ENCODE measurements at places on chromosomes 7 and 10.

DNA sequence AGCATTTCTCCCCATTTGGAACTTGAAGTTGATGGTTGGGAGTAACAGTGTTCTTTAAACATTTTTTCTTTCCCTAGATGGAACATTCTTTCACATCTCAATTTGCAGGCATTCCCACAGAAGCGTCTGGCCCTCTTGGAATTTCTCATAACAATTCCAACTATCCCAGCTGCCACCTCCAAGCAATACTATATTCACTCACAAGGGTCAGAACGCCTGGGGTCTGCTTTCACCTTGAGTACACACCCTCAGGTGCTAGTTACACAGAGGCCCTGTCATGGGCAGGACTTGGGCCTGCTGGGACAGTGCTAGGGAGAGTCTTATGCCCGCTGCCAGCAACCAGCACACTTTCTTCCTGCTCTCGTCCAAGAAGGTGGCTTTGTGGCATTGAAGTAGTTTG, 136.5 kb downstream of the JCAD start:
- no peak for DNase-seq

GRCh38 chr10:107800061-107800460, 635.6 kb upstream of the SORCS1 start:
- no peak for DNase-seq

GRCh38 chr10:127027786-127028185, 122.6 kb downstream of the DOCK1 start:
- no peak for DNase-seq

GRCh38 chr7:69768986-69769595, 170.8 kb downstream of the AUTS2 start:
- no peak for DNase-seq

DNA sequence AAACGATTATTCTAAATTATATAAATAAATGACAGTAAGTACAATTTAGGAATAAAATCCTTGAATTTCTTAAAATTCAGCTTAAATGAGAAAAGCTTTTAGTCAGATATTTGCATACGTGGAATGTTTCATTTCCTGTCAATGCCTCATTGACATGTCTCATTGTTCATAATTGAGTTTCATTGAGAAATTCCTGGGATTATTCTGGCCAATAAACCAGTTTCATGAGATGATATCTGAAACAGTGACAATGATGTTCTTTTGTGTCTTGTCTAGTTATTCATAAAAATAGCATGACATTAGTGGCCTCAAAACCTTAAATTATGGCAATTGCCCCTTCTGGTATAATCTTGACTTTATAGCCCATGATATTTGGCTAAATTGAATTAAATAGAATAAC, 95.8 kb downstream of the DKK1 start:
- DNase-seq: no peak

DNA sequence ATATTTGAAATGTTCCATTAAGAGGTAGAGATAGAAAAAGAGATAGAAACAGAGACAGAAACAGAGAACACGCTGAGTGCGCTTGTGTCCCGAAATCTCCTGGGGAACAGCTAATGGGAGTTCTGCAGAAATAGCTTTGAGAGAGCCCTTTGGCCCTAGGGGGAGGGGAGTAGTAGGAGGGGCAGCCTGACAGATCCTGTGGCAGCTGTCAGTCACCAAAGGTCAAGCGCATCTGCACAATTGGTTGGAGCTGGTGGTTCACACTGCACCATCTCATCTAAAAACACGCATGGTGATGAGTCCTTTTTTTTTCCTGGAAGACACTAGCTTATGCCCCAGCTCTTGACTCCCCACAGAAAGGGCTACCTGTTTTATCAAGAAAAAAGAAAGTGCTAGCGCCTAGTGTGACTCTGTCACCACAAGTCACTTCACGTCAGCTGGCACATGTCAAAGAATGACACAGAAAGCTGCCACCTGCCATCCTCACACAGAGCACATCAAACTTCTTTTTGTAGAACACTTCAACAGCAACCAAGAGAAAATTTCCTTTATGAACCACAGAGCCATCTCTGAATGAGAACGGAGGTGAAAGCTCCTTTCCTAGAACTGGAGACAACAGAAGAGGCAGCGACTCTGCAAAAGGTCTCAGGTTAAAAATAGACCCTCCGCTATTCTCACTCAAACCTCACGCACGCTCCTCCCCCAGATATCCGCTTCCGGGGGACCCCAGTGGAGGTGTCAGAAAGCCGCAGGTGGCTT, 125.7 kb downstream of the GFRA1 start:
- DNase-seq: no peak

DNA sequence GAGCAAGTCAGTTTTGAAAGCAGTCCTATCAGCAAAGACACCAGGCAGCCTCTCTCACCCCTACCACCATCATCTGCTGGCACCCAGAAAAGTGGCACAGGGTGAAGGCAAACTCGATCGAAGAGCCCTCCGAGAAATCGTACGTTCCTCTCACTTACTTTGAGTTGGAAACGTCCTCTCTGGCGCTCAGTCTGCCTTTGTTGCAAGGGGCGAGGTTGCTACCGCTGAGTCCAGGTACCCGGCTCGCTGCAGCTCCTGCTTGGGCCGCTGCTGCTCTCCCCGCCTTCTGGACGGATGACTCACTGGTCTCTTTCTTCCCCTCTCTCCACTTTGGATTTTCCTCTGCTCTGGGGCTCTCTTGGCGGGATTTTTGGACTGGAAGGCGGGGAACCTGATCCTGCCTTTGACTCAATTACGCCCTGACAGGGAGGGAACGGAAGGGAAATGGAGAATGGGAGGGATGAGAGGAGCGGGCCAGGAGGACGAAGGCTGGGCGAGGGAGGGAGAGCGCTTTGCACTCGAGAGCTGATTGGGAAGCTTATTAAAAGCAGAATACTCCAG, at the start of gene PTN:
TSS of gene PTN (minus strand) at position 453 of the 561 bp plus-strand sequence. CDS start 88,760 bp downstream, outside the sequence.
- no peak for DNase-seq

- DNase-seq: no peak
Measured at GRCh38 chr7:98177553-98177952, 33.7 kb upstream of the BHLHA15 start.

- DNase-seq: no peak
Measured at GRCh38 chr7:39825401-39825980, 124.6 kb upstream of the CDK13 start.

DNA sequence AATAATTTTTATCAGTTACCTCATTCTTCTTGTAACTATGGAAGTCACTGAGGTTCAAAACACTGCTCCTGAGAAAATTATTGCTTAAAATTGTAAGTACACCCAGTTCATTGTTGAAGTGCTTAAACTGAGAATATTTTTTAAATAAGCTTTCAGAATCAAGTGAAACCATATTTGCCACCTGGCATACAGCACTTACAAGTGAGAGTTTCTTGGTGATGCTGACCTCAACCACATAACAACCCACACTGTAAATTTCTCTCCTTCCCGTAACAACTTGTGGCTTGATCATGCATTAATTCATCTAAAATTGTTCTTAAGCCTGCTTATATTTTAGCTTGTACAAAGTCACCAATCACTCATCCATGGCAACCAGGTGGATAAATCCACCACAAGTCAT, 34.0 kb downstream of the IMMP2L start:
- DNase-seq: no peak

DNA sequence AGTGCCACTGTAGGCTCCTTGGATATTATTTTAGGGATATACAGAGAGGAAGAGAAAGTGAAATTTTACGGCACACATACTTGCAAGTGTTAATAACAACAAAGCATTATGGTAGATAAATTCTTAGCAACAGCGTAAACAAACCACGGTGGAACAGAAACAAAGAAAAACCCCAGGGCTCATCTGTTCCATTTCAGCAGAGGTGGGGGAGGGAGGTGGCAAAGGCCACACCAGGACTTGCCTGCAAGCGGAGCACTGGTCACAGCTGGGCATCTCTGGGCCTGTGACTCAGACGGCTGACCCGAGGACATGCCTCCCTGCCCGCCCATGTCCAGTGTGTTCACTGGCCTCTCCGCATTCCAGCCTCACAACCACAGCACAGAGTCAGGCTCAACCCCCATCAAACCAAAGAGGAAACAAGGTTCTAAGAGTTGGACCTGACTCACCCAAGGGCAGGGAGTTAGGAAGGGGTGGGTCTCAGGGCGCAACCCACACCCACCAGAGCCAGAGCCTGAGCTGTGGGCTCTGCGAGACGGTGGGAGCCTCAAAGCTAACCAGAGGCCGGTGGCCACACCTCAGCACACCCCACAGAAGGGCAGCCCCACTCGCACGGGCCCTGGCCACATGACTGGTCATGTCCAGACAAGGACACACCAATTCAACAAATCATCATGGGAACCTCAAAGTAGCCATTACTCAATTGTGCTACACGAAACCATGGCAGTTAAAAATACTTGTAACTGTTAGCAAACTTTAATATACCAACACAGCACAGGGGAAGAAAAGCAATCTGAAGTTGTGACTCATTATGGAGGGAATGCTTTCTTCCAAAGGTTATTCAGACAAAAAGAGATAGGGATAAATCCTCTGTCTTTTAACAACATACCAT, 10.7 kb downstream of the ESYT2 start:
- no peak for DNase-seq

DNA sequence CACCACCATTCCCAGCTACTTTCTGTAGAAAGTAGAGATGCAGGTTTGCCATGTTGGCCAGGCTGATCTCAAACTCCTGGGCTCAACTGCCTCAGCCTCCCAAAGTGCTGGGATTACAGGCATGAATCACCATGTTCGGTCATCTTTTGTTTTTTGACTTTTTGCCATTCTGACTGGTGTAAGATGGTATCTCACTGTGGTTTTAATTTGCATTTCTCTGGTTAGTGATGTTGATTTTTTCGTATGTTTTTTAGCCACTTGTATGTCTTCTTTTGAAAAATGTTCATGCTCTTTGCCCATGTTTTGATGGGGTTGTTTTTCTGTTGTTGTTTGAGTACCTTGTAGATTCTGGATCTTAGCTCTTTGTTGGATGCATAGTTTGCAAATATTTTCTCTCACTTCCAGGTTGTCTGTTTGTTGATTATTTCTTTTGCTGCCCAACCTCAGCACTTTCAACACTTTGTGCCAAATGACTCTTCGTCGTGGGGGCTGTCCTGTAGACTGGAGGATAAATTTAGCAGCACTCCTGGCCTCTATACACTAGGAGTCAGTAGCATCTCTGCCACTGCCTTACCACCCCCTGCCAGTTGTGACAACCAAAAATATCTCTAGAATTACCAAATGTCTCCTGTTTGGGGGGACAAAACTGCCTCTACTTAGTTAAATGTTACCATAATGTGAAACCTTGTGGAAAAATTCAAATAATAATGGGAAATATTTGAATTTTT, 6.5 kb upstream of the CPED1 start:
- no peak for DNase-seq

DNA sequence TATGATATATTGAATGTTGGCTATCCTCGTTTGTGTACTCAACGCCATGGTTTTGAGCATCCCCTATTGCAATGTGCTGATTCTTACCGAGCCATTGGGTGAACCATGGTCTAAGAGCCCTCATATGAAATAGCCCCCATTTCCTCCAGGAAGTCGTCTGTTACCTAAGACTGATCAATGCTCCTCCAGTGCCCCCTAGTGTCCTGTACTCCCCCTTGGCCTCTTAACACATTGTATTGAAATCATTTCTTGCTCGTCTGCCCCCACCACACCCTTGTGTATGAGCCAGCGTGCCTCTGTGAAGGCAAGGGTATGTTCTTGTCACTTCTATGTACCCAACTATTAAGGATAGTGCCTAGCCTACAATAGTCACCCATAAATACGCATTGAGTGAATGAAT, 11.2 kb upstream of the SLC35B4 start:
- no peak for DNase-seq

GRCh38 chr10:22934726-22935125, 6.9 kb downstream of the ARMC3 start:
- DNase-seq: no peak

- DNase-seq: no peak
Measured at GRCh38 chr7:29319719-29320521, 125.3 kb downstream of the CHN2 start.

DNA sequence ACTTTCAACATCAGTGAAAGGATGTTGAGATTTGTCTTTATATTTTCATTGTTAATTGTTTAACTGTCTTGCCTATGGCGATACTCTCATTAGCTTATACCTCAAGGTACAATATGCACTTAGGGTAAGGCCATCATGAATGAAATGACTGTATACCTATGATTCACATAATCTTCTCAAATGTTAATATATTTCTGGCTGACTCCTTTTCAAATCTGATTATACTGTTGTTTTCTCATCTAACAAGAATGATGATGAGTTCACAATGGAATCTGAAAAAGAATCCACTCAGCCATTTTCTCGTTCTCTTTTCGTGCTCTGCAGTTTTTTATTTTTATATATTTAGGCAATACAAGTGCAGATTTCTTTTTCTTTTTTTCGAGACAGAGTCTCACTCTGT, 159.1 kb downstream of the ARHGAP12 start:
- no peak for DNase-seq

DNA sequence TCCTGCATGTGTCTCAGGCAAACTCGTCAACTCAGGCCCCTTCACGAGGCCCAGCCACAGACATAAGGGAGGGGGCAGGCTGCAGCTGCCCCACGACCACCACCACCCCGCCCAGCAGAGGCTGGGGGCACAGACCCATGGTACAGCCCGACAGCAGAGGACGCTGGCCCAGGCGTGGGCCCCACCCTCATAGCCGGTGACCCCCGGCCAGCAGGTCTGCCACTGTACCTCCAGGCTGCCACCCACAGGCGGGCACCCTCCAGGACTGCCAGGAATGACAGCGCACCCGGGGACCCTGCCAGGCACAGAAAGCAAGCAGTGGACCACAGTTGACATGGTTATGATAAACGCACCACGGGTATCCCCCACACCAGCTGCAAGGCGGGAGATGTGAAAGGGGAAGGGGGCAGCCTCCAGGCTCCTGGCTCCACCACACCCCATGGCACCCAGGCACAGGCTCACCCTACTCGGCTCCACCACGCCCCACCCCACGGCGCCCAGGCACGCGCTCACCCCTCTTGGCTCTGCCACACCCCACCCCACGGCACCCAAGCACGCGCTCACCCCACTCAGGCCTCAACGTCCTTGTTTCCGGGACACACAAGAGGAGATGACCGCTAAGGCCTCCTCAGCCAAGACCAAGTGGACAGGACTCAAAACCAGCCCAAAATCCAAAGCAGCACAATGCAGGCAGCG, 135.9 kb downstream of the MAD1L1 start:
- DNase-seq: no peak

DNA sequence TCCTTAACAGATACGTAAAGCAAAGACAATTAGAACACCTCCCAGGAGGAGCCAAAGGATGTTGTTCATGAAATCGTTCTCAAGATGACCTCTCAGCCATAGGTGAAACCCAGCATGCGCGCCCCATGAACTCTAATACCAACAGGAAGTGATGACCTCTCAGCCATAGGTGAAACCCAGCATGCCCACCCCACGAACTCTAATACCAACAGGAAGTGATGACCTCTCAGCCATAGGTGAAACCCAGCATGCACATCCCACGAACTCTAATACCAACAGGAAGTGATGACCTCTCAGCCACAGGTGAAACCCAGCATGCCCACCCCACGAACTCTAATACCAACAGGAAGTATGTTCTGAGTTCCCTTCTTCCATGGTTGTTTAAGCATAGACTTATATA, 205.2 kb upstream of the ADARB2 start:
- no peak for DNase-seq

GRCh38 chr7:107693396-107693795, 32.8 kb downstream of the SLC26A4 start:
- DNase-seq: no peak

- no peak for DNase-seq
Measured at GRCh38 chr7:137619181-137619580, 227.6 kb downstream of the DGKI start.
